ENCODE measurements at places on chromosomes 4 and X.
A peak's percentile ranks its signal among the peaks of the same experiment; 100 is the strongest.

DNA sequence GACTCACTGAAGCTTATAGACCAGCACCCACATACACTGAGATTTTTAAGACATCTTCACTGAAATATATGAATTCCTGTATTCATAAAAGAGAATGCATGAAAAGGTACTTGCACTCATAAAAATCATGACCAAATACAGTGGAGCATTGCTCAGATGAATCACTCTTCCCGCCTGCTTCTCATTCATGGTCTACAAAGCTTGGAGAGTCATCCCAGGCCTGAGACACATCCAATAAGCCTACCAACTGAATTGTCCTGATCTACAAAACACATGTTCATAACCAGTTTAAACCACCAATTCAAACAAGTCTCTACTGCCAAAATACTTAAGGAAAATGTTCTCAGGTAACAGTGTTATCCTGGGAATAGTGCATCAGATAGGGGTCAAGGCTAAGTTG lies 38.1 kb downstream of the PROM1 start:
- DNase-seq, result no peak

GRCh38 chrX:1412551-1413161 lies 20.7 kb upstream of the SLC25A6 start:
- DNase-seq, result peak; percentile 35

GRCh38 chrX:128816919-128817318 lies 706.4 kb downstream of the SMARCA1 start:
- DNase-seq, result no peak

- DNase-seq, result no peak
Measured at GRCh38 chr4:76301068-76301774, 5.3 kb upstream of the STBD1 start.

DNA sequence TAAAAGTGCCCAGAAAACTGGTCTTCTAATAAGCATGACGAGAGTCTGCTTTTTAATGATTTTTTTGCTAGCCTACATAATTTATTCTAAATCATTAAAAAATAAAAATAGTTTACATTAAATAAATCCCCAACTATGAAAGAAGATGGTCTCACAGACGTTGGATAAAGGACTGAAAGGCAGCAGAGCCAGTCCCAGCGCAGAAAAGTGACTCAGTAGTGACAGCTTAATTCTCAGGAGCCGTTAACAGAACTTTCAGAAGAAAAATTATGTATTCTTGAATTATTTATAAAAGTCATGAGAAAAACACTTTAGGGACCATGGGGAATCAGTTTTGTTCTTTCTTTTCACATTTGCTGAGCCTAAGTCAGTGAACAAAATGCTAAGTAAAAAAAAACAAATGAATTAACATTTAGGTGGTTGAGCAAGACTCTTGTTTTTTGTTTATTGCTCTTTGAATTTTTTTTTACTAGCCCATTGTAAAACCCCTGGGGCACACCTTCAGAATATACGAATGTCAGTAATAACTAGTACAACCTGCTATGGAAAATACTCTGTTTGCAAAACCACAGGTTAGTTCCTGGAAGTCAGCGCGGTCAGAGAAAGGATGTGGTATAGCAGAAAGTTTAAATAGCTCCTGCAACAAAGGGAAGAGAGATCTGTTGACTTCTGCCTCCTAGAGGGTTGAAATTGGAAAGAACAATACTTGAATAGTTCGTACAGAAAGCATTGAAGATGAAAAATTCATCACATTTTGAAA lies 50.4 kb upstream of the CCDC160 start:
- DNase-seq, result no peak

DNA sequence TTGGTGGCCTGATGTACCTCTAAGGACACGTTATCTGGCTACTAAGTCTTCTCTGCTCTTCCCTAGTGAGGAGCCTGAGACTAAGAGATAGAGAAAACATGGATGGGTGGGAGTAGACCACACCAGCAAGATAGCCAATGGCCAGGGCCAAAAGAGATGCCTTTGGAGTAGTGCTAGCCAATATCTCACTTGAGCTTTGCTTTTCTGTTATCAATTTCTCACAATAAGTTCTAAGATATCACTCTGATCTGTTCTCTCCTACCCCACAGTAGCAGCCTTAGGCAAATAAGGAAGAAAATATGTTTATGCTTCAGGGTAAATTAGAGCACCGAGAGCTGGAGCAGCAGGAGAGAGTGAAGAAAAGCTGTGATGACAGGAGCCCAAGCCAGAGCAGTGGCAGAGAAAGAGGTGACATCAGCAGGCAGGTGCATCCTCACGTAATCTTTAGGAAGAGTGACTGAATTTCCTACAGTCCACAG lies 343.9 kb upstream of the NOCT start:
- DNase-seq, result no peak

DNA sequence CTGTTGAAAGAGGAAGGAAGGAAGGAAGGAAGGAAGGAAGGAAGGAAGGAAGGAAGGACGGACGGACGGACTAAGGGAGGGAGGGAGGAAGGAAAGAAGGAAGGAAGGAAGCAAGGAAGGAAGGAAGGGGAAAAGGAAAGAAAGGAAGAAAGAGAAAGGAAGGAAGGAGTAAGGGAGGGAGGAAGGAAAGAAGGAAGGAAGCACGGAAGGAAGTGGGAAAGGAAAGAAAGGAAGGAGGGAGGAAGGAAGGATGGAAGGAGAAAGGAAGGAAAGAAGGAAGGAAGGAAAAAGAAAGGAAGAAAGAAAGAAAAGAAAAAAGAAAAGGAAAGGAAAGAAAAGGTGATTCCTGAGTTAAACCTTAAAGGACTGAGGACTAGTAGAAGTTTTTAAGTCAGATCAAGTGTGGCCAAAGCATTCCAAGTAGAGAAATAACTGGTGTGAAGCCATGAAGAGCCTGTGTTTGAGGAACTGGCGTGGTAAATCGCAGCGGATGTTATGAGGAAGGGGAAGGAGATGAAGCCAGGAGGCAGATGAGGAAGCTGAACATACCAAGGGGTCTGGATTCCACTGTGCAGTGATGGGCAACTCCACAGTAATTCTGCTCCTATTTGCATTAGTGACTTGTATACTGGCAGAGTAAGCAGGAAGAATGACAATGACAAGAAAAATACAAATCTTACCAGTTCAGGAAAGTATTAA lies 163.5 kb downstream of the MGST2 start:
- no peak for DNase-seq

DNA sequence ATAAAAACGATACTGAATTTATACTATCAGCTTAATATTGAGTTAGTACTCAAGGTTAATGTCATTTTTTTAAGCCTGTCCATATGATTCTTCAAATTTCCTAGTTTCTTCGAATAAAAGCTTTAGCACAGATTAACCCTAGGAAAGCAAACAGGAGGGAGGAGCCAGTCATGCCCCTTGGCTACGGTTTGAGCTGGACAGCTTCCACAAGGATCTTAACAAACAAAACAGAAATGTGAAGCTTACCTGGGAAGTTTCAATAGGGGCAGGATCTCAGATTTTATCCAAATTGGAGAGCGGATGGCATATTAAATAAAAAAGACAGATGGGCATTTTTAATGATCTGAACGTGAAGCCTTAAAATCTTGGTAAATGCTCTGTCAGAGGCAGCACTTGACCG lies 2.3 kb downstream of the NWD2 start:
- no peak for DNase-seq

DNA sequence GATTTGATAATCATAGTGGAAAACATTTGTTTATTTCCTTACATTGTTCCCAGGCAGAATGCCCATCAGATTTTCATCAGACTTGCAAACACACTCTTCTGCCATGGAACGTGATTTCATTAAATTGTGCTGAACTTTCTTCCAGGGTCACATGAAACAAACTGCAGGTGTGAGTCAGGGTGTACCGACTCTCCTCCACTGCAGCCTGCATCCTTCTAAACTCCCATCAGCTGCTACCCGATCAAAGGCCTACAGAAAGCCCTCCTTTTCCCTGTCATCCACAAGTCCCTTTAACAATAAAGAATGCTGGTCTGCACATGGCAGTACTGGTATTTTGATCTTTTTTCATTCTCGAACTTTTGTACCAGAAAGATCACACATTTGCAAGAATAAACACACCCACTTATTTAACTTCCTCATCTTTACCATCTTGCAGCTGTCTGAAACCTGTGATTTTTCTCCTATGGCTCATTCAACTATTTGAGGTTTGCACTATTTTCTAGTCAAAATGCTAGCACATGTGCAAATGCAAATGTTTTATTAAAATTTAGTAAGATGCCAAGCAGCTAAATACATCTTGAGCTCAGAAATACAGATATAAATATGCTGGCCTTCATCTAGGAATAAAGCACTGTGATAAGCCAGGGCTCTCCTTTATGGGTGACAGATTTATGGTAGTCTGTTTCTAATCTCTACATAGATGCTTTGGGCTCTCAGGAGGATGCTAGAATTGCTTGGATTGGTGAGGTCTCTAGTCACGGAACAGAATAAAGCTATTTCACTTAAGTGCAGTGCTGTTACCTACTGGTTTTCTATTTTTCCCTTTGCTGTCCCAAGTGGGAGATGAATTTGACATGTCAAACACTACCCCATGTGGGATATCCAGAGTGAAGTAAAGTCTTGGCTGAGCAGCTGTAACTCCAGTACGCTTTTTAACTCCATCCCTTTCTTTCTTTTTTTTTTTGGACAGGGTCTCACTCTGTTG lies 25.8 kb upstream of the ARHGAP24 start:
- no peak for DNase-seq

- no peak for DNase-seq
Measured at GRCh38 chr4:68167706-68168105, 38.0 kb upstream of the TMPRSS11F start.

DNA sequence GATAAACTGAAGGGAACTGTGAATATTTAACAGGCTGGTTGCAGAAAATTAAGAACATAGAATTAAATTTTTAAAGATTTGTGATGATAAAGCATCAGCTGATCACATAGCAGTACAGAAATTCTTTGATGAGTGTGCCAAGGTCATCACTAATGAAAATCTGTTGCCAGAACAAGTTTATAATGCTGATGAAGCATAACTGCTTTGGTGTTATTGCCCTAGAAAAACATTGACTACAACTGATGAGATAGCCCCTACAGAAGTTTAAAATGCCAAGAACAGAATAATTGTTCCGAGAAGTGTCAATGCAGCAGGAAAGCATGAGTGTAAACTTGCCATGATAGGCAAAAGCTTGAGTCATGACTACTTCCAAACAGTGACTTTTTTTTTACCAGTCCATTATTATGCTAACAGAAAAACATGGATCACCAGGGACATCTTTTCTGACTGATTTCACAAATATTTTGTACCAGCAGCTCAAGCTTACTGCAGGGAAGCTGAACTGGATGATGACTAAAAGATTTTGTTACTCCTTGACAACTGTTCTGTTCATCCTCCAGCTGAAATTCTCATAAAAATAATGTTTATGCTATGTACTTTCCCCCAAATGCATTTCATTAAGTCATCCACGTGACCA lies 1136.6 kb downstream of the FAT4 start:
- DNase-seq, result no peak

DNA sequence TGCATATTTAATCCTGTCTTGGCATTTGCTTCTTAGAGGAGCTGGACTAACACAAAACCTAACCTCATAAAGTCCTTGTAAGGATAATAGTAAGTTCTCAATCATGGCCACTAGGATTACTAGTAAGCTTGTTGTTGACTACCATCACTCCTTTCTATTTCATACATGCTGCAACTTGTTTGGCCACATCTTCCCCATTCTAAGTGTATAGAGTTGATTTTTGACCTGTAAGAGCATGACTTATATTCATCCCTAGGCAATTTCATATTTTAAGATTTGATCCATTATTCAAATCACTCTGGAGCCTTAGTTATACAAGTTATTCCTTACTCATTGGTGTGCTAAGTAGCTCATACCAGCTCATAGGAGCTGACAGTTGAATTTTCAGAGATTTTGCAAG lies 109.4 kb downstream of the EFHC2 start:
- DNase-seq, result no peak

DNA sequence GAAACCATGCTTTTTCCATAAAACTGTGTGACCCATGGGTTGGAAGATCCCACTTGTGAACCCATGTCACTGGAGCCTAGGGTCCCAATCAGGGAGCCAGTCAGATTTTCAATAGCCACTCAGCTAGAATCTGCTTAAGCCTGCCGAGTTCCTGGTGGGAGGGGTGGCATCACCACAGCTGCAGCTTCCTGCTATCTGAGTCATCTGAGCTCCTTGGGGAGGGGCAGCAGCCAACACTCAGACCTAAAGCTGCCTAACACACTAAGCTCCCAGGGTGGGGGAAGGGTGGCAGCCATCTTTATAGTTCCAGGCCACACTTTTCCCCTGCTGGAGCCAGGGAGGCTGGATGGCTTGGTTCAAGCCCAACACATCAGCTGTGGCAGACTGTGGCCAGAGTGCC lies 350.1 kb downstream of the C4orf33 start:
- no peak for DNase-seq

DNA sequence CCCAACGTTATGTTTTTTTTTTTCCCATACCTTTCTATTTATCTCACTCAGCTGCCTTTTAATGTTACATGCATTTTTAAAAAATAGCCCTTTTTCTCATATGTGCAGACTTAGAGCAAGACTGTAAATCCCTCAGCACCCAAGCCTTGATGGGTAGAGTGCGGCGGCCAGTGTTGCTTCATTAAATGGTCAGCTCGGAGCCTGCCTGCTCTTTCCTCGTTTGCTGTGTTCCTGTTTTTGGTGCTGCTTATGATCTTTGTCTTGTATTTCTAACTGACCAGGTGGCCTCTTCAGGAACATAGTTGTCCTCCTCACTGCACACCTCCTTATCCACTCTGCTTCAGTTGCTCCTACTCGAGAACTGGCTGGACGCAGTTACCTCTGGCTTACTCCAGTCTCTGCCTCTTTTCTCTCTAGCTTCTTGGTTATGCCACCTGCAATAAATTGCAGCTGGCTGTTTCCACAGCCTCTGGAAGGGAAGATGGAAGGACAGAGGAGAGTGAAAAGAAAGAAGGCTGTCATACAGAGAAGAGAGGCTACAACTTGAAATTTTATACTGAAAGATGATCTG lies 10.7 kb downstream of the RBPJ start:
- no peak for DNase-seq

GRCh38 chrX:123108513-123109427 lies 75.3 kb upstream of the GRIA3 start:
- DNase-seq, result no peak

DNA sequence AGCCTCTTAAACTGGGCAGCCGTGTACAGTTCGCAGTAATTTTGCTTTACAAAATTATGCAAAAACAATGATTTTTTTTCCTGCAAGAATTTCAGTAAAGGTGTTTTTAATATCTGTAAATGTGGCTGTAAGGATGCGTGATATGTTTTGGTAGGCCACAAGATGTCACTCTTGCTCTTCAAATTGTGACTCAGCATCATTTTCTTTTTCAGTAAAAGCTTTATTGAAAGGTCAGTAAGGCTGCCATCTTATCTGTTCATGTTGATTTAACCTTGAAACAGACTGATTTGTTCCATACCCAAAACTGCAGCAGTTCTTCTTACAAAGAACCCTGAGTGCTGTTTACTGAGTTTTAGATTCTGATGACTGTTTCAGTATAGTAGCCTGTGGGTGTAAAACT lies 39.9 kb downstream of the TXLNG start:
- peak; percentile 38 for DNase-seq

- DNase-seq, result no peak
Measured at GRCh38 chr4:184167576-184167975, 50.1 kb downstream of the ENPP6 start.

GRCh38 chr4:8828869-8829268 lies 42.8 kb downstream of the HMX1 start:
- no peak for DNase-seq

- no peak for DNase-seq
Measured at GRCh38 chr4:75598390-75598789, 31.9 kb downstream of the CDKL2 start.

Data from kidney (tissue), 22 donors.